GM10248 (cell line): ENCODE measurements at places on chromosomes 11 and 22.

GRCh38 chr22:38080474-38080849, 3.5 kb downstream of the SLC16A8 start:
- DNase-seq: no peak

- DNase-seq: peak; percentile 92
These were observed 34.4 kb downstream of the NRXN2 start for GRCh38 chr11:64688534-64688982.

DNA sequence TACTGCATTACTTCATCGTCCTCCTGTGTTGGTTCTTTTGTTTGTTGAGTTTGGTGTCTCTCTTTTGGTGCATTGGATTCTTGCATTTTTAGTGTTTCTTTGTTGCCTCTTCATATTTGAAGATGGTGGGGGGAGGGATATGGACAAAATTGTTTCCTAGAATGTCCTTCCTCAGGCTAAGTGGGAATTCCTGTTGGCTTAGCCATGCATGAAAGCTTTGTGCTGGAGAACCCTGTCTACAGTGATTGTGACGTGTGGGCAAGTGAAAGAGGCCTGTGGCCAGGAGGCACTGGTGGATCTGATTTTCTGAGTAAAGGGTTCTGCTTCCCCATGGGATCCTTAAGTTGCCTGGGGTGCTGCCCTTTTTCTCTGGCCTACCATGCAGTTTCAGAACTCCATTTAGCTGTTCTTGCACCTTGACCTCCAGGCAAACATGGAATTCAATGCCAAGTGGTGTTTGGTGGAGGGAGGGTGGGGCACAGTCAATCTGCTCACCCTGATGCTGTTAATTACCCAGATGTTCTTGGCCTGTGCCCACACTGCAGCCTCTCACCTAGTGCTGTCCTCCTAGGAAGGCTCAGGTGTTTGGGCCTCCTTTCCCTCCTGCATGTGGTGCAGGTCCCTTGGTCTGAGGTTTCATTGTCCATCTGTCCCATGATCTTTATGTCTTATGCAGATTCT, 46.3 kb upstream of the SLC22A12 start:
- DNase-seq: no peak

GRCh38 chr22:29266564-29267461, 968 bp downstream of the RHBDD3 start:
- no peak for DNase-seq

GRCh38 chr11:95652002-95652472, 137.5 kb downstream of the FAM76B start:
- DNase-seq: no peak

- no peak for DNase-seq
These were observed 1180.0 kb upstream of the TENM4 start for GRCh38 chr11:80620867-80621266.

DNA sequence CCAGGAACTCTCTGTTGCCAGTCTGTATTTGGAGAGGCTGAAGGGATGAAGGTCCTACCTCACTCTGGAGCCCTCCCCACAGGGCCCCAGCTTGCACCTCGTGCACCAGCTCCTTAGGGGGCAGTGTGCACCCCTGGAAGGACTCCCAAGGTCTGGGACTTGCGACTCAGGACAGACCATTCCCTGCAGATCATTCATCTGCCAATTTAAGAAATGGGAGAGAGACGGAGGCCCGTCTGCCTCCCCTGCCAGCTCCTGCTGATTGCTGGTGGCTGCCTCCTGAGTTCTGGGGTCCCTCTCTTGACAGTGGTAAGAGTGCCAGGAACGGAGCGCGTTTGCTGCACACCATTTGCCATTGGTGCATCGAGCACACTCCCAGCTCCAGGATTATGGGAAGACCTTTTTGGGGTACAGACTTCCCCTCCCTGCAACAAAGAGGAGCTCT, 27.4 kb upstream of the MALAT1 start:
- peak; percentile 45 for DNase-seq

- DNase-seq: no peak
These were observed 44.2 kb downstream of the NAV2 start for GRCh38 chr11:19756675-19757475.

GRCh38 chr11:23919455-23919854, 577.4 kb upstream of the LUZP2 start:
- no peak for DNase-seq

DNA sequence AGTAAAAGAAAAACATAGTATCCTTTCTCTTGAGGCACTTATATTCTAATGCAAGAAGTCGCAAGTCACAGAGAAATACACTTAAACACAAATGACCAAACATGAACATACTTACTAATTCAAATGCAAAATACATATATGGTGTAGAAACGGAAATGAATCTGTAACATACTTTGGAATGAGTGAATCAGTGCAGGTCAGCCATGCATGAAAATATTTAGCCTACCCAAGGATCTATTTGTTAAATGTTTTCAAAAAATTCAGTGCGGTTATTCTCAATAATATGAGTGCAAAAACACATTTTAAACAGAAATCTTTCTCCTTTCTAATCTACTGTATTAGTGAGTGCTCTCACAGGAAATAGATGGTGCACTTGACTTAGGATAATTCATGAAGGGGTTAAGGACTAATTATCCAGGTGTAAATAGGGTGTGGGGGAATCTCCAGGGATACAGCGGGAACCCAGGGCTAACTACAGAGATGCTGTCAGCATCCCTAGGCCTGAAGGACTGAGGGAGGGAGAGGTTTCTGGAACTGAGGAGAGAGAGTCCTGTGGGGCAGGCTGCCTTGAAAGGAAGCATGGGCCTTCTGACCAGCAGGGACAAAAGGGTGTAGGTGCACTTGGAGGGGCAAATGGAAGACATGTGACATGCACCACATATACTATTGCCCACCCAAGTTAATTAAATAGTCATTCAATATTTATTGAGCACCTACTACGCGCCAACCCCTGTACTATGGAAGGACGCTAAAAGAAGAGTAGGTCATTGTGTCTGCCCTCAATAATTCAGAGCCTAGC, 139.2 kb downstream of the MAML2 start:
- no peak for DNase-seq

- no peak for DNase-seq
These were observed 1.4 kb downstream of the RAB36 start for GRCh38 chr22:23146478-23147205.

- DNase-seq: no peak
These were observed 62.6 kb upstream of the WT1 start for GRCh38 chr11:32497951-32498350.

DNA sequence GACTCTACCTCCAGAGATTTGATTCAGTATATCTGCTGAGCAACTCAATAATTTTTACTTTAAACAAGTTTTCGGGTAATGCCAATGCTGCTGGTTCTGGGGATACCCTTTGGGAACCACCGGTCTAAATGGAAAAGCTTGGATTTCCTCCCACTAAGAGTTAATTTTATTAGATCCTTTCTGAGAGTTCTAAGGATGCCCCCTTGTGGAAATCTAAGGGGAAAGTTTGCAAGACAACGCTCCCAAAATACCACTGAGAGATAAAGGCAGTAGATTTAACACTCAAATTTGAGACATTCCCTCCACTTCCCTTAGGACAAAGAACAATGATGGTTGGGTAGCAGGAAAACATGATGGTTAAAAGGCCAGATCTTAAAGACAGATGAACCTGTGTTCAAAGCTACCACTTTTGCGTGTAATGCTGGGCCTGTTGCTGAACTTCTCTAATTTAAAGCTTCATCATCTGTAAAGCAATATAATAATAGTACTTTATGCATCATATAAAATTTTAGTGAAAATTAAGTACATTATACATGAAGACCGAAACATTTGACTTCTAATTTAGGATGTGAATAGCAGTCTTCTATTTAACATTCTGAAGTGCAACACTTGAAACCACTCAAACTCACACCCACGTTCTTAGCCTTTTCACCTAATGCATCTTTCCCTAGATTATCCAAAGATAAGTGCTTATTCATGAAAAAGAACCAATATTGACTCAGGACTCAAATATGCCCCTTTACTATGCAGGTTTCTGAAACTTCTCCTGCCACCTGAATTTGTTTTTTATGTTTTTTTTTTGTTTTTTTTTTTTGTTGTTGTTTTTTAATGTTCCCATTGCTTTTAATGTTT, 110.1 kb upstream of the LUZP2 start:
- no peak for DNase-seq

DNA sequence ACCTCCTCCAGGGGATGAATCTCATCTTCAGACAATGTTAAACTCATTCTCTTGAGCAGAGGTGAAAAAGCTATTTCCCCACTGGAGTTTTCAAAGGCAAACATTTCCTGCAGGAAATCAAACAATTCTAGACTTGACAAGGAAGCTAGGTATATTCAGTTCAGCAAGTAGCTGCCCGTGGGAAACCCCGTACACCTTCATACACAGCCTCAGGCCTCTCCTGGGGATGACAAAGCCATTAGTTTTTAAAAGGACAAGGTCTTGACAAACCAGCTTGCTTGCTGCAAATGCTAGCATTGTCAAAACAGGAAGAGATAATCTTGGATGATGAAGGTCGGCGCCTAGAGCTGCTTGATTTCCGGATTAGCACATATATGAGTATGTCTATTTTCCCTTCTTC, 1630.8 kb upstream of the TENM4 start:
- DNase-seq: no peak

DNA sequence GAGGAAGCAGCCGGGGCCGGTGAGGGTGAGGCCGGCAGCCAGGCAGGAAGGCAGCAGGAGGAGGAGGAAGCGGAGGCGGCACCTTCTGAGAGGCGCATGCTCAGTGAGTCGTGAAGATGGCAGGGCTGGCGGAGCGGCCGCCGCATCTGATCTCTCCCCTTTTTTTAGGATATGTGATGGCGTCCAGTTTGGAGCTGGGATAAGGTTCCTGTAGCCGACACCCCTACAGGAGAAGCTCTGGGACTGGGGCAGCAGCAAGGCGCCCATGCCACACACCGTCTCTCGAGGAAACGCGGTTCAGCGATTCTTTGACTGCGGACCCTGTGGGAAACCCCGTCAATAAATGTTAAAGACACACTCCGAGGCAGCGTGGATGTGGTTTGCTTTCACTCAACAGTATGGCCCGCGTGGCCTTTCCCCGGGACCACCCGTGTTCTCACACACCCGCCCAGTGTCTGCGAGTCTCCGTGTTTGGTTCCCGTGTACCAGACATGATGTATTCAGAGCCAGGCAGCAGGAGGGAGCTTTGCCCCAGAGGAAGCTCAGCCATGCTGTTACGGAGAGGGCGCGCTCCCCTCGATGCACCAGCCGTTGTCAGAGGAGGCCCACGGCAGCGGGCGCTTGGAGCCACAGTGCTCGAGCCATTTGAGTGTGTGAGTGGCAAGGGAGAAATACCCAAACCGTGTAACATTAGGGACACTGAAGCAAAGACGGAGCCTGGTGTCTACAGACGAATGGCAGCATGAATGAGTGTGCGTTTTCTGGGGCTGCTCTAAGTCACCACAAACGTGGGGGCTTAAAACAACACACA, 27.7 kb upstream of the PARVB start:
- DNase-seq: peak; percentile 88

DNA sequence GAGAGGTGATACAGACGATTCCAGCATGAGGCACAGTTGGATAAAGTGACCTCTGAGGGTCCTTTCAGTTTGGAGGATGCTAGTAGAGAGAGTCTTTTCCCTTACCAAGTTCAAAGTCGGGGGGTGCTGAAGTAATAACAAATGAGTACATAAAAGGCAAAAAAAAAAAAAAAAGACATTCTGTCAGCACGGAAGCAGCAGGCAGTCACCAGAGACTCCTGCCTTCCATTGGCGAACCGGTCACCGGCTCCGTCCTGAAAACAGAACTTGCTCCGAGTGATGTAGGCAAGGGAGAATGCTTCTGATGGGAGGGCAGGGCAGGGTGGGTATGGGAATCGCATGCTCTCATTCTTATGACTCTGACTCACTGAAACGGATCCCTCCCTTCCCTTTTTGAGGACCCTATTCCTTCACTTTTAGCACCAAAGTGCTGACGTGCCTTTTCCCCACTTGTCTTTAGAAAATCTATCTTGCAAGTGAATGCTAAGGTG, 65.9 kb downstream of the PRR5L start:
- DNase-seq: no peak

DNA sequence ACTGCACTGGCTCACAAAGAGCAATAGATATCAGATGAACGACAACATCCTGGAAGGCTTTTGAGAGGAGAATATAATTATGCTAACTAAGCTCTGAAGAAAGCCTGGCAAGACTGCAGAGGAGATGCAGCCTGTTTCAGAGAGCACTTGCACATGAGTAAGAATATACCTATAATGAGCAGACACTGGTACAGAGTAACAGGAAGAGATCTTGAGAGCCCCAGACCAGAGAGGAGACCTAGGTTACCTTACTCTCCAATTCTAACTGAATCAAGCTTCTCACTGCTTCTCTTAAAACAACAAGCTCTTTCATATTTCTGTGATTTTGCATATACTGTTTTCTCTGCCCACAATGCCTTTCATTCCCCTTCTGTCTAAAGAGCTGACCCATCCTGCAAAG, 66.5 kb downstream of the FAM168A start:
- DNase-seq: no peak

DNA sequence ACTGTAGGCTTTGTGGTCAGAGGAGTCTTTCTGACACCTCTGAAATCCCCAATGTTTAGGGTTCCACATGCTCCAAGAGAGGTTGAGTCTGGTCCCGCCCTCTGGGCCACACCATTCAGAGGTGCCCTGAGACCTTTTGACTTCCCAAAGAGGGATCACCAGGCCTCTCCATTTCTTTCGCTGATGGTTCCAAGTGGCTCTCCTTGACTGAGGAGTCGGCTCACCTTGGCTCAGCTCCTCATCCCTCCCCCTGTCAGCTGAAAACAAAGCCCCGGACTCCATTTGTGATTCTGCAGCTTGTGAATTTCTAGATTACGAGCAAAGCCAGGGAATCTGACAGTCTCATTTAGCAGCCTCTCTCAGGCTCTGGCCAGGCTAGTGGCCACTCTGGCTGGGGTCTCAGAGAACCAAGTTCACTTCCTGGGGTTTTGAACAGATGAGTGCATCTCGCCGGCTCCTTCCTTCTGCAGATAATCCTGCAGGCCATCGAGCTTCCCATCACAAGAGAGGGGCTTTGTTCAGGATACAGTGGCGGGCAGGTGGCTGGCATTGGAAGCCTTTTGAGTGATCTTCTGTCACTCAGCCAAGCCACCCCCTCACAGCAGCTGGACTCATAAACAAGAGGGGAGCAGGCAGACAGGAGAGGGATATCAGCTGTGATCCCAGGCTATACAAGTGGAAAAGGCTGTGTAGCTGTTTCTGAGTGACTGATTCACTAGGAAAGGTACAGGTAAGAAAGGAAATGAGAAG, 102.9 kb downstream of the TRIM29 start:
- no peak for DNase-seq
